Left lung (tissue), 14 donors: ENCODE measurements at places on chromosomes 4 and X. TPM values are rescaled to one million over a fixed set of nuclear protein-coding genes. Genes with fewer than 3 reads are reported as not detected.

GRCh38 chrX:46912098-46912602 lies at the start of gene JADE3:
JADE3 (plus strand) TSS chrX:46912421; CDS start chrX:46984895, 72,474 bp downstream.
- peak; percentile 77 for DNase-seq

GRCh38 chr4:16116019-16116418 lies 32.2 kb upstream of the PROM1 start:
- DNase-seq = no peak

DNA sequence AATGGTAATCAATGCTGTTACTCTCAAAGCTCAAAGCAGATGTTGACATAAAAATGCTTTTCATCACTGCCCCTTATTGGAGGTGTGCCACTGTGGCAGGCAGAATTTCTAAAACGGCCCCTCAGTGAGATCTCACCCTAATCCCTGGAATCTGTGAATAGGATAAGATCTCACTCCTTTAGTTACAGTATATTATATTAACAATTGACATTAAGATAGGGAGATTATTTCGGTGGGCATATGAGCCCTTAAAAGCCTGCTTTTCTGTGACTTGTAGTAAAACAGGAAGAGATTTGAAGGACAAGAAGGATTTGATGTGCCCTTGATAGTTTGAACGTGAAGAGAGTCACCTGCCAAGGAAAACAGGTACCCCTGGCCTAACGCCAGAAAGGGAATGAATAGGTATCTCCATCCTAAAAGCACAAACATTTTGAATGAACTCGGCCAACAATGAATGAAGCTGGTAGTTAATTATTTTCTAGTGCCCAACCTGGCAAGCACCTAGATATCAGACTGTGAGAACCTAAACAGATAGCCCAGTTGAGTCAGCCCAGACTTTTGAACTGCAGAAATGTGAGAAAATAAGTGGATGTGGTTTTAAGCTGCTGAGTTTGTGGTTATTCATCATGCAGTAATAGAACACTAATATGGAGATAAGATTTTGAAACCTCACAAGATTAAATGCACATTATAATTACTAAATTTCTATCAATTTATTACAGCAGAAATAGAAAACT lies 881.6 kb downstream of the PCDH18 start:
- peak; percentile 10 for DNase-seq

The STATH gene
- not detected for polyA plus RNA-seq

DNA sequence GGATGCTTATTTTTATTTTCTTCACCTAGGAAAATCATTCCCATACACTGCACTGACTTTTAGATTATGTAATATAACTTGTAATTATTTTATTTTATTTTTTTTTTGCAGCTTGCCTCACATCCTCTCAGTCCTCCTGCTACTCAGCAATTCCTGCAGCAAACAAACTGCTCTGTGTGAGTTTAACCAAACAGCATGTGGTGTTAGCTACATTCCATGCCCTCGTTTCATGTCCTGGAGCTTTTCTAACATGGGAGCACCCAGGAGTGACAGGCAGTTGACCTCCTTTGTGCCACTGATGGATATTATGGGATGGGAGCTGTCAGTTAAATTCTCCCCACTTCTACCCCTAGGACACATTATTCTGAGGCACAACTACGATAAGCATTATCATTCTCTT lies 24.8 kb downstream of the CXCL1 start:
- DNase-seq = no peak

GRCh38 chr4:116180157-116180601 lies 905.2 kb downstream of the TRAM1L1 start:
- DNase-seq = no peak

DNA sequence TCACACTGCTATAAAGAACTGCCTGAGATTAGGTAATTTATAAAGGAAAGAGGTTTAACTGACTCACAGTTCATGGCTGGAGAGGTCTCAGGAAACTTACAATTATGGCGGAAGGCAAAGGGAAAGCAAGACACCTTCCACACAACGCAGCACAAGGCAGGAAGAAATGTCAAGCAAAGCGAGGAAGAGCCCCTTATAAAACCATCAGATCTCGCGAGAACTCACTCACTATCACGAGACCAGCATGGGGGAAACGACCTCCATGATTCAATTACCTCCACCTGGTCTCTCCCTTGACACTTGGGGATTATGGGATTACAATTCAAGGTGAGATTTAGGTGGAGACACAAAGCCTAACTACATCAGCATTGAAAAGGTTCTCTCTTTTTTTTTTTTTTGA lies 39.6 kb downstream of the PALLD start:
- DNase-seq = no peak

DNA sequence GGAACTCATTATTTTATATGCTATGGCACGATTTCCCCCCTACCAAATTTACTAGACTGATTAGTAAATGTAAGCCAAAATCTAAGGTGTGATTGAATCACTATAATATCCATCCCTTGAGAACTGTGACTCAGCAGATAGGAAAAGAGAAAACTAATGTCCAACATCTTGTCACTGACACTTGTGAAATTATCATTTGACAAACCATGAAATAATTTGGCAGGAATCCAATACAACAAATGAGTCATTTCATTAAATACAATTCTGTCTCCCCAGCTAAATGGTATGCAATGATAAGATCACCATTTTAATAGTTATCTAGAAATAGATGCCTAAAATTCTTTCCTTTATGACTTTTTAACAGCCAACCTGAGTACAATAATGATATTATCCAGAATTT lies 462.3 kb downstream of the DMD start:
- no peak for DNase-seq

GRCh38 chr4:184474263-184475095 lies at the start of gene IRF2:
IRF2 (minus strand) TSS chr4:184474550; CDS start chr4:184429064, 45,486 bp downstream.
- DNase-seq = peak; percentile 98

The SSX4B gene
- not detected for polyA plus RNA-seq

The HOPX gene
- polyA plus RNA-seq = 34.3 TPM

GRCh38 chr4:122065915-122066314 lies 86.2 kb upstream of the BLTP1 start:
- no peak for DNase-seq

DNA sequence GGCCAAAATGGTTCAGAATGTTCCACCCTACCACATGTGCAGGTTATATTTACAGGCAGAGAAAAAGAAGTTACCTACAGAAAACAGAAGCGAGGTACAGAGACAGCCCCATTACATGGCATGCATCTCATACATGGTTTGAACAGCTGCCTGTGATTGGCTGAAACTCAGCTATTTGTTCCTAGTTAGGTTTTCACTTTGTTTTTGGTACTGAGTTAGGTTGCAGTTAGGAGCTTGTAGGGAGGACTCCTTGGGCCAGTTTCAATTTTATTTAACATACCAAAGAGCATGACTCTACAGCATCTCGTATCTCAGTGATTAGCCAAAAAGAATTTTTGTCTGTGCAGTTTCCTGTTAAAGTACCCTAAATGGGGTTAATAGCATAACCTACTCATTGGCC lies 392.0 kb downstream of the MAPK10 start:
- DNase-seq = no peak

The RHOXF1 gene
- polyA plus RNA-seq = 1.1 TPM

- no peak for DNase-seq
Observed at GRCh38 chrX:156003486-156004185, 6.1 kb downstream of the IL9R start.

DNA sequence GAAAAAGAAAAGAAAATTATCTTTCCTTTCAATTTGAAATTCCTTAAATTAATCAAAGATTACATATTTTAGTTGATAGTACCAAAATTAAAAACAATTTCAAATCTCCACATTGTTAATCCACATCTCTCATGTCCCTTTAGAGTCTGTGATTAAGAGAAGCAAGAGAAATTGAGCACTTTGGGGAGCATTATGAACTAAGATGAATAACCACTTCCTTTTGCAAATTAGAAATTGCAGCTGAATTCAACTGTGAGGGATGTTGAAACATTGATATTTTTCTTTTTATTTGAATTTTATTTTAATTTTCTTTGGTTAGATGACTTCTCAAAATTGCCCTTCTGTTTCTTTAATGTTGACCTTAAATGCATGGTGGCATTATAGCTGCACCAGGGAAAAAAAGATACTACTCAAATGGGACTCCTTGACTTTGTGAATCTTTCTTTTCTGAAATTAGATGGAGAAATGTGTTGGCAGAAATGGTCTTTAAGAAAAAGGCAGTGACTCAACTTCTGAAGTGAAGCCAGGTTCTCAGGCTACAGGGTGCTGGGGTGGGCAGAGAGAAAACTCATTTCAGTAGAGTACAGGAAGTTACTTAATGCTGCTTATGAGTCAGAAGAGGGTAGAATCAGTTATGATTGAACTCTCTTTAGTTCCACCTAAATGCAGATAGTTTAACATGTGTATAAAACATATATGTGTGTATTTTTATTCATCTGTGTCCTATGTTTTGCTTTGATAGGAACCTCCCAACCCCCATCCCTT lies 92.0 kb upstream of the TNIP3 start:
- DNase-seq = no peak

DNA sequence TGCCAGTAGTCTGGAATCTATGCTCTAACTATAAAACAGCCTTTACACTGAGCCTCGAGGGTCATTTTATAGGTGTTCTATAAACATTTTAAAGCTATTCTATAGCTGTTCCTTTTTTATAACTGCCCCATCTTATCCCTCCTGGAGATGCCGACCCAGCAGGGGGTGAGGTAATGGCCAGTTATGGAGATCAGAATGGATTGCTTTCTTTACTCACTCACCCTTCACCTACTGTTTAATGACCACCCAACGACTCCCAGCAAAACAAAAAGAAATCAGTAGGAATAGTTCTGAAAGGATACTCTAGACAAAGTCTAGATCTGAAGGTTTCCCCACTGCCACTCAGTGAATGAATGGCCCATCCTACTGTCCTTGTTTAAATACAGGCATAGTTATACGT lies 1113.1 kb downstream of the FAT4 start:
- DNase-seq = no peak

The GK2 gene
- polyA plus RNA-seq = not detected
